Thyroid gland (tissue), 4 donors: ENCODE measurements at places on chromosomes 2 and 18. TPM values are rescaled to one million over a fixed set of nuclear protein-coding genes. Genes with fewer than 3 reads are reported as not detected.

LIMS4 gene
- 17.3 TPM for total RNA-seq

CXCR1 gene
- 0.50 TPM for total RNA-seq

SULT1C2 gene
- total RNA-seq = 18.8 TPM

TTC39C gene
- 10.6 TPM for total RNA-seq

SPR gene
- total RNA-seq = 83.0 TPM

NIFK gene
- 19.1 TPM for total RNA-seq

CCDC74B gene
- total RNA-seq = 24.1 TPM

TUBA3E gene
- total RNA-seq = not detected

DNER gene
- total RNA-seq = not detected

HES6 gene
- total RNA-seq = 8.6 TPM

- DNase-seq = no peak
Measured at GRCh38 chr2:85579266-85579935, 2.0 kb downstream of the VAMP8 start.

- DNase-seq = no peak
Measured at GRCh38 chr2:197543206-197543605, 27.3 kb downstream of the MOB4 start.

DNA sequence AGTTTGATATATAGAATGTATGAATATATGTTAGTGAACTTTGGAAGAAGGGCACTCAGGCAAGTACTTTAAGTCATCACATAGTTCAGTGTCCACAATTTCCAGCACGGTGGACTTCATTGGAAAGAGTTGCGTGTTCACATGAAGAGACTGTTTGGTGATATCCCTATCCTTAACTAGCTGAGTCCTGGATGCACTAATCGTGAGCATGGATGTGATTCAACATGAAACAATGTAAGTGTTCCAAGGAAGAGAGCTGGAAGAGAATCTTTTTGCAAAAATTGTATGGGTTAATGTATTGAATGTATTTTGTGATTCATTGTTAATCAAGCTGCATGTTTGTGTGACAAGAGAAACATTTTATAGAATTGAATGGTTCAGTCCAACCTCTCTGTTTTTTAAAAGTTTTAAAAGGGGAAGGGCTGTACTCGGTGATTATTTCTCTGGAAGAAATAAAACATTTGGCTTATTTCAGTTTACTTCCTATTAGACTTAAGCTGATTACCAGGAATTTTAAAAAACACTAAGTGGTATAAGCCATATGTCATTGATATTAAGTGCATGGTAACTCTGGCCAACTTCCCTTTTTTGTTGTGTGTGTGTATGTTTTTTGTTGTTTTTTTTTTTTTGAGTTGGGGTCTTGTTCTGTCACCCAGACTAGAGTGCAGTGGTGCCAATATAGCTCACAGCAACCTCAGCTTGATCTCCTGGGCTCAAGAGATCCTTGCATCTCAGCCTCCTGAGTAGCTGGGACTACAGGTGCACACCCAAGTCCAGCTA, 8.6 kb downstream of the XRCC5 start:
- DNase-seq = no peak

- DNase-seq = peak; percentile 84
Measured at GRCh38 chr2:174561283-174561971, 36.2 kb downstream of the WIPF1 start.

DNA sequence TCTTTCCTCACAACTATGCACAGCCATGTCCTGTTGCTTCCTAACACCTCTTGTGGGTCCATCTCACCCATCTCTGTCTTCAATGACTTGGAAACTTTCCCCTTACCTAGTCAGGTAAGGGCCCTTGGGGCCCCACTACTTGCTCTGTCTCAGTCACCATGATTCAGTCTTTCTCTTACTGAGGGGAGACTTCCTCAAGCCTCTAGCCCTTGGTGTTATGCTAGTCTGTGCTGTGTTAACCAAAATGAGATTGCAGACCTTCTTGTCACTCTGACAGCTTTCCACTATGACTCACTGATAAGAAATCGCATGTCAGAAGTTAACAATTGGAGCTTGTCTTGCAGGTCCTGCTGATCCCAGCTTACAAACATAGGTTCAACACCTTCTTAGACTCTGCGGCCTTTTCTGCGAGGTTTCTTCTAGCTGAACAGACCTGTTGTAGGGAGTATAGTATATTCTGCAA, 65.3 kb downstream of the WDR75 start:
- DNase-seq = no peak

DNA sequence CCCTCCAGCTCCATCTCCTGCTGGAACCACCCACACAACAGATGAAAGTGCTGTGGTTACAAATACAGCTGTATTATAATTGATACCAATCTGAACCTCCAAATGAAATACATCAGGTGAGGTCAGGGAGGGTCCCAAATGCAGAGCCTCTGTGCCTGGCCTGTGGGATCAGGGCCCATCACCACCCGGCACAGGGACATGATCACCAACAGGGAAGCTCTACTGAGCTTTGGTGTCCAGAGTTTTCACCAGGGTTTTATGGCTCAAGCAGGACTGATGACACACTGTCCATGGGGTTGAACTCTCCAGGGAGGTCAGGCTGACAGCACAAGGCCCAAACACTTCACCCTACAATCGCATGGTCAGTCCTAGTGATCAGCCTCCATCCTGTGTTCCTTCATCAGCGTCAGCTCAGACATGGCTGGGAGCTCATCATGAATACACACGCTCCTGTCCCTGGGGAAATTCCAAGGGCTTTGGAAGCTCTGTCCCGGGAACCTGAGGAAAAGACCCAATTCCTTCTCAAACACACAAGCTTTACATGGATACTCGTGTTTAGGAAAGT, 3.9 kb upstream of the PXDN start:
- DNase-seq = no peak

DNA sequence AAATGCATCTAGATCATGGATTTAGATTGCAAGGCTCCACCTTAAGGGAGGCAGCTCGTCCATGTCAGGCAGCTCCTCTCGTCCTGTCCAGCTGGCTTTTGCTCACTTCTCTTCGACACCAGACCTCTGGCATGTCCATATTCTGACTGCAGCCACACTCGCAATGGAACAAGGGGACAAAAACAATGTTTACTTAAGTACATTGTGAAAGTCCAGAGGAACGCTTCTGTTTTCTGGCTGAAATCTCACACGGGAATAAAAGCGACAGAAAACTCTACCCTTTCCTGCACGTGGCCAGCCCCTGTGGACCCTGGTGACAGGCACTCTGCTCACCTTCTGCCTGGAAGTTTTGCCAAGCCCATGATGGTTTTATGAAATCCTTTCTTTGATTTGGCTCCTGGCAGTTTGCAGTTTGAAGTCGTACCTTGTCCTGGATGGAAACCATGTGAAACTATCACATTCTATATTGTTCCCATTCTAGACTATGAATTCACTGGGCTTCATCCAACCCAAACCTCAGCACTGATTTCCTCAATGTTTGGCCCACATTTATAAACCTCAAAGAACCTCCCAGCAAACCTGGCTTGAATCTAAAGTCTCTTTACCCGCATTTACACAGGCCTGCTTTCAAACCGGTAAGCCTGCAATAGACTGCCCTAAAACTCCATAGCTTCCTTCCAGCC, 134.3 kb upstream of the PIEZO2 start:
- no peak for DNase-seq

DNA sequence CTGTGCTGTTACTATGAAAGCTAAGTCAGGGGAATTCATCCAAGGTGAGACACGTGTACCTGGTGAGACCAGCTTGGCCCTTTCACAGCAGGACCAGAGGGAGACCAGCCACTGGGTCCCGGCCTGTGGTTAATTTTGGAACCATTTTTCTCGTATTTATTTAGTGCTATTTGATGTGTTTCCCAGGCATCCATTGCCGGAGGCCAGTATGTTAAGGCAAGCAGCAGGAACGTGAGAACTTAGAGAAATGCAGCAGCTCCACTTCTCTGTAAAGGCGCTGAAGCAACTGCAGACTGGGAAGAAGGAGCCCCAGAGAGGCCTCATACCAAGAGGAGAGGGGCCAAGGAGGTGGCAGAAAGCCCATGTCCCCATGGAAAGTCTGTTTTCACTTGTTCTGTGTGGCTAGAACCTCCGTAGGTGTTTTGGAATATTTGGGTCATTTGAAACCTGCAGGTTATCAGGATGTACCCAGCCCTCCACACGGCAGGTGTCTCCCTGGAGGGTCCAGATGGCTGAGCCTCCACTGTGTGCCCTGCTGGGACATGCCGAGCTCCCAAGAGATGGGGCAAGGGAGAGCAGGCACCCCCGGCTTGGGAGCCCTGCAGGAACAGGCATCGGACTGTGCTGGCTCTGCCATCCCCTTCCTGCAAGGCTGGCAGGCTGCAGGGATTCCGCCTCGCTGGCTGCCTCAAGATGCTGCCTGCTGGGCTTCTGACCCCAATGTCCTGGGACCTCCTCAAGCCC, 256.0 kb upstream of the RAB6C start:
- no peak for DNase-seq

DNA sequence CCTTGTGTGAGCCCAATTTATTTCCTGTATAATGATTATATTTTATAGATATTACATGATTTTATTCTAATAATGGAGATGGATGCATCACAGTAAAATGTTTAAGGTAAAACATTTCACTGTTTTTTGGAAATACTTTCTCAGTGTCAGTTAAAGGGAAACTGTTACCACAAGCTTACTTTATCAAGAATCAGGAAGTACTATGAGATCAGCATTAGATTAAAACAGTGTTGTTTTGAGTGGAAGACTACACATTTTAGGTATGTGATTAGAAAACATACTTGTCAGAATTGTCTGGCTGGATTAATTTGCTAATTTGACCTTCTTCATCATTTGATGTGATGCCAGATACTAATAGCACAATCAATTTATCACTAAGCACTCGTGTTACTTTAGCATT, at the start of gene HRH4:
Gene HRH4 (plus strand): TSS at position 250 of the 400 bp plus-strand sequence. CDS start 92 bp downstream, at position 342.
- DNase-seq = no peak

DNA sequence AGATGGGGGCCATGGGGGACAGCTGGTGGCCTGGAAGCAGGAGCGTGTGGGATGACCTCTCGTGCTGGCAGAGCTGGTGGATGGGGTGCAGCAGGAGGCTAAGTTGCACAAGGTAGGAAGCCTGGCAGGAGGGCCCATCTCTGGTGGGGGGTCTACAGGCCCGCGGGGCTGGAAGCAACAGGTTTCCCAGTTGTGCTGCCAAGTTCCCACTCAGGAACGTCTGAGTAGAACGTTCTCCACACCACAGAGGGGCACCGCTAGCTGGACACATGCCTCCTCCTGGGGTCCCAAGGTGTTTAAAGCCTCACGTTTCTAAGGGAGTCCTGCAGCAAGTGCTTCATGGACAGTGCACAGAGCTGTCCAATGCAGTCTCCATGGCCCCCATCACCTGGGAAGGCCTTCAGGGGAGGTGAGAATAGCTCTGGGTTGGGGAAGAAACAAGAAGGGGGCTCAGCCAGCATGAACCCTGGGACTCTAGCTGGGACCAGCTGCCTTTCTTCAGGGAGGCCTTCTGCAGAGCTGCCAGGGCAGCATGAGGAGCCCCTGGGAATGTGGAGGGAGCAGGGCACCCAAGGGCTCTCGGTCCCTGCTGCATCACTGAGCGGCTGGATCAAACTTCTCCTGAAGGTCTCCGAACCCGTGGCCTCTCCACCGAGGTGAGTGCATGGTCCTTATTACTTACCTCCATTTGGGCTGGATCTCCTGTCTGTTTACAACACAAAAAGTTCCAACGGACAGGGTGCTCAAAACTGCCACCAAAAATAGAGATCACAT, 80.0 kb downstream of the TWIST2 start:
- DNase-seq = no peak

DNA sequence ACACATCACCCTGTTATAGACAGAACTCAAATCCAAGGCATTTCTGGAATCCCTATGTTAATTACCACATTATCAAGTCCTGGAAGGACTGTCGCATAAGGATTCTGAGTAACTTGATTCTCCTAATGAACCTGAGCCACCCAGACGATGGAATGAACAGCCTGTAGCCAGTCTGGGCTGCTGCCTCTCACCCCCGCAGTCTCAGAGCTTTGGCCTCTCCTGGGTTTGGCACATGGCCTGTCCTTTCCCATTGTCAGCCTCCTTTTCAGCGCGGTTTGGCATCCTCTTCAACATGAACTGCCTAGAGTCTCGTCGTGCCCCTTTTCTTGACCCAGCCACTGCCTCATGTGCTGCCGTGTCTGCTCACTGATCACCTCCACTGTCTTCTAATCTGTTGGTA, 147.6 kb downstream of the SLC8A1 start:
- DNase-seq = no peak

DNA sequence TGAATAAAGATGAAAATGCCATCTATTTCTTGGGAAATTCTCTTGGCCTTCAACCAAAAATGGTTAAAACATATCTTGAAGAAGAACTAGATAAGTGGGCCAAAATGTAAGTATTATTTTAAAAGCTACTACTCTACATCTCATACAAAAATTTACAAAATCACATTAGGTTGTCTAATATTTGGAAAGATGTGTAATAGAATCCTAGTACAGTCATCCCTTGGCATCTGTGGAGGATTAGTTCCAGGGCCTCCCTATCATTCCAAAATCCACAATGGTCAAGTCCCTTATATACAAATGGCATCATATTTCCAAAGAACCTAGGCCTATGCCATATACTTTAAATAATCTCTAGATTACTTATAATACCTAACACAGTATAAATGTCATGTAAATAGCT, 41.2 kb downstream of the KYNU start:
- DNase-seq = no peak

DNA sequence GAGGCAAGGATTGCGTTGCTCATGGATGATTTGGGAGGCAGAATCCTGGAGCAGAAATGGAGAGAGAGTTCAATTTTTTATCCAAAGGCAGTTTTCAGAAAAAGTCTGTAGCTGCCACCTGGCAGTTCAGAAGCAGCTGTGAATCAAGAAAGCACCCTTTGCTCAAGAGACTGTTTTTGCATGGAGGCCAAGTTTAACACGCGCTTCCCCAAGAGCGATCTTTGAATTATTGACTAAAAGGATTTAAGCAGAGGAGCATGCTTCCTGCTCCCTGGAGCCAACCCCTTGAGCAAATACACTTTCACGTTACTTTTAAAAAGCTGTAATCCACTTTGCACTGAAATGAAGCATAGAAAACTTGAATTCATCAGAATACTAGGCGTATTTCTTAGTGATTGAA, 252.4 kb downstream of the RNF144A start:
- no peak for DNase-seq

DNA sequence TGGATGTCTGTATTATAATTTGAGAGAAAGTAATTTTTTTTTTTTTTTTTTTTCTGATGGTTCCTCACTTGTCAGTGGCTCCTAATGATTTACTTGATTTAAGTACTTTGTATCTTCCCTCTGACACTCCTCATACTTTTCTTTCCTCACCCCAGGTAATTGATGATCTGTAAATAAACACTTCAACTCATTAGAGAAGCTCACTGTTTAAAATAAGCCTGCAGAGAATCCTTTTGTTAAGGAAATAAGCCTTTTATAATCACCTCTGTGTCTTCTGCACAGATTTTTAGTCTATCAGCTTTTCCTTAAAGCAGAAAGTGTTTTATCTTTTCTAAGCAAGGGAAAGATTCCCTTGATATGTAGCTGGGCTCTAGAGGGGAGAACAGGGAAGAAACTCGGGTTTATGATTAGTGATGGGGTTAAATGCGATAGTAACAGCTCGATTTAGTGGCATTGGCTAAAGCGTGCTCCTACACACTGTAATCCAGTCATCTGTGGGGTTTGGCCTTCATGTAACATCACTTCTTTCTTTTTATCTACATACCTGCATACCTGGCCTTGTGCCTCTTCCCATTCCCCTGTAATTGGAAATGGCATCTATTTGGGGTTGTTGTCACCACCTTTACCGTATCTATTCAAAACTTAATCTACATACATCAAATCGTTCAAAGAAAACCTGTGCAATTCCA, 60.1 kb upstream of the LRRTM1 start:
- no peak for DNase-seq

GRCh38 chr2:26772064-26773001, 8.2 kb downstream of the SLC35F6 start:
- DNase-seq = peak; percentile 95
